Stimulated activated CD4-positive, alpha-beta T cell treated with anti-CD3 and anti-CD28 coated beads, Interleukin-1b, Interleukin-23, amount 100 ng/mL, for 4 hours (primary cell): ENCODE measurements at places on chromosomes 11 and 22.

DNA sequence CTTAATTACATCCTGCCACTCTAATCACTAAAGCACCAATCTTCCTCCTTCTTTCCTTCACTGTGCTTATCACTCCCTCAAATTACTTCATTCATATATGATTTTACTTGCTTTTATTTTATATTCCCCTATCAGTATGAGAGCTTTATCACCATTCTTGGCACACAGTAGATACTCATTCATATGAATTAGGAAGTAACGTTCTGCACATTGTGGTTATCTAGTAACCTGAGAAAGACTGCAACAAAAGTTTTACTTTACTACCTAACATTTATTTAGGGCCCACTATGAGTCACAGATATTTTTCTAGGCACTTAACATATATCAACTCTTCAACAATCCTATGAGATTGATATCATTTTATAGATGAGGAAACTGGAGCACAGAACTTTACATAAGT, 1559.9 kb upstream of the TENM4 start:
- no peak for DNase-seq

- DNase-seq = no peak
Measured at GRCh38 chr11:63884196-63884932, 32.6 kb downstream of the RCOR2 start.

DNA sequence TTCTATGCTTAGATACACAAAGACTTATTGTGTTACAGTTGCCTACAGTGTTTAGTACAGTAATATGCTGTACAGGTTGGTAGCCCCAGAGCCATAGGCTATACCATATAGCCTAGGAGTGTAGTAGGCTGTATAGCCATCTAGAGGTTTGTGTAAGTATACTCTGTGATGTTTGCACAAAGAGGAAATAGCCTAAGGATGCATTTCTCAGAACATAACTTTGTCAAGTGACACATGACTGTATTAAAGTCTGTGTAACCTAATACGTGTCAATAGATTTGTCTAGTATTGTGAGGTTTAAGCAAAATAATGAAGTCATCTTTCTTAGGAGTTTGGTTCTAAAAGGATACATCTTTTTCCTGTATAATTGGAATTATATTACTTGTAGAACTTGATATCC, 5.5 kb downstream of the ZC3H12C start:
- no peak for DNase-seq

GRCh38 chr11:17353821-17354600, 2.4 kb downstream of the NCR3LG1 start:
- DNase-seq = no peak

DNA sequence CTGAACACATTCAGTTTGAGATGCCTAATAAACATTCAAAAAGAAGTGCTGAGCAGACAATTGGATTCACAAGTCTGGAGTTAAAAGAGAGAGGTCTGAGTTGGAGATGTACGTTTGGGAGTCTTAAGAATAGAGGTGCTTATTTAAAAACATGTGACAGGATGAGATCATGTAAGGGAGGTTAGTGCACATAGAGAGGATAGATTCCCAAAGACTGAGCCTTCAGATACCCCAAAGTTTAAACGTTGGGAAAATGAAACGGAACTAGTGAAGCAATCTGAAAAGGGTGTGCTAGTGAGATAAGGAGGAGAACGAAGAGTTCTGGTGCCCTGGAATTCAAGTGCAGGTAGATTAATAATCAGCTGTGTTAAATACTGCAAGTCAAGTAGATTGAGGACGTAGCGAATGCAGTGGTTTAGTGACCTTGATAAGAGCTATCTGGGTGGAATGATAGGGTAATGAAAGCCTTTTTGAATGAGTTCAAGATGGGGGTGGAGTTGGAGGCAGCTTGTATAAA, 63.7 kb downstream of the HIPK3 start:
- no peak for DNase-seq

DNA sequence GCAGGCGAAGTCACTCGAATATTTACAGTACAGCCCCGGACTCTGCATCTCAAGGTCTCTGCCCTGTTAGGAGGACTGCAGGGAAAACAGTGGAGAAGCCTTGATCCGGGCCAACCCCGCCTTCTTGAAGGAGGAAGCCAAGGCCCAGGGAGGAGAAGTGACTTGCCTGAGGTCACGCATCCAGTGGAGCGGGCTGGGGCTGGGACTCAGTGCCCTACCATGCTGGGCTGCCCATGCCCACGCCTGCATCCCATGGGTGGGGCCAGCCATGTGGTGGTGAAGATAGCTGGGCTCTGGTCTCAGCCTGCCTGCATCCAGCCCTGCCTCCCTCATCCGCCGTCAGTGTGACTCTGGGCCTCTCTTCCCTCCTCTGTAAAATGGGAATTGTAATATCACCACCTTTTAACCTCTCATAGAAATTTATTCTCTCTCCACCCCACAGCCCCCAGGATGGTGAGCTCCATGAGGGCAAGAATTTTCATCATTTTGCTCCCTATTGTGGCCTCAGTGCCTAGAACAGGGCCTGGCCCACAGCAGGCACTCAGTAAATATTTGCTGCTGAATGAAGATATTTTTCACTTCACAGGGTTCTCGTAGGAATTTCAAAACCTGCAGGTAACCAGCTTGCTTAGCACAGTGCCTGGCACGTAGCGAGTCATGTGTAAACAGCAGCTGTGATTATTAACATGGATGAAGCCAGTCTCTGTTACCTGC, 57.3 kb downstream of the OTOG start:
- no peak for DNase-seq

DNA sequence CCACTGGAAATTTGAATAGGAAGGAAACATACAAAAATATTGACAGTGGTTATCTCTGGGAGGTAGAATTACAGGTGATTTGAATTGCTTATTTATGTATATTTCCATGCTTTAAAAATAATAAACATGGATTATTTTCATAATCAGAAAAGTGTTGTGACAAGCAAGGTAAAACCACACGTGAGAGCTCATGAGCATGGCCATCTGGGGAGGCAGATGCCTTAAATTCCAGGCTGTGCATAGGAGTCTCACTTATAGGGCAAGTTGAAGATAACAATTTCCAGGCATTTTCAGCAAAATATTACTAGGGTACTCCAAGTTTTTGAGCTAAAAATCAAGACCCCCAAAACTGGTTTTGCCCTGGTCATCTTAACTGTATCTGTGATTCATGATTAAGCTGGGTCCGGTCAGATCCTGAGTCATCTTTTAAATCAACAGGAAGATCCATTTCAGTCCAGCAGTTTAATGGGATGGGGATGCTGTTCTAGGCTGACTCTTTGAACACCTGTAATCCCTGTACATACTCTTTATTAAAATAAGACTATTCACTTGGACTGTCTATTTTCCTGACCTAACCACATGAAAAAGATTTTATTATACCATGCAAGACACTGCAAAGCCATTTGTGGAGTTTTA, 115.8 kb upstream of the NARS2 start:
- no peak for DNase-seq

- no peak for DNase-seq
Measured at GRCh38 chr11:105468154-105468553, 141.7 kb upstream of the GRIA4 start.

GRCh38 chr11:102783016-102783415, 2.6 kb upstream of the MMP10 start:
- no peak for DNase-seq

- DNase-seq = no peak
Measured at GRCh38 chr11:108901359-108901758, 236.5 kb downstream of the DDX10 start.

DNA sequence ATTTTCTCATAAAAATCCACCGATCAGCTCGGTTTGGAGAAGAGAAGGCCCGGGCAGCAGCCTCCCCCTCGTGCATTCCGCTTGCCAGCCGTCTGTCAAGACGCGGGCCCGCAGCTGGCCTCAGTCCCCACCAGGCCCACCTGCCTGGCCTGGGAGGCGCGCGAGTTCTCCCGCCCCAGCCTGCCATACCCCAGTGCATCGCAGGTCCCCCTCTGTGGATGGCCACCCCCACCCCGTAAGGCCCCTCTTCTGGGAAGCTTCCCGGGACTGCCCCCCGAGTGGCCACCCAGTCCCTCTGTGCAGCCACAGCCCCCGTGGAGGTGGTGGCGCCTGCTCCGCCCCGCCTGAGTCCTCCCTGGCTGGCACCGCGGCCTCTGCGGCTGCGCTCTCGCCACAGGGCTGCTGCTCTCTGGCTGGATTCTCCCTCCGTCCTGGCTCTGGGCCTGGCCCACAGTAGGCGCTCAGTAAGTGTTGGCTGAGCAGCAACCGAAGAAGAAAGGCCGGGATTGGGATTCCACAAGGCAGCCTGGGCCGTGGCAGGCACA, 74.0 kb upstream of the TCF20 start:
- DNase-seq = no peak

- DNase-seq = no peak
Measured at GRCh38 chr11:45259592-45259991, 26.5 kb downstream of the SYT13 start.

GRCh38 chr11:30045921-30046577, 29.2 kb upstream of the KCNA4 start:
- DNase-seq = no peak

DNA sequence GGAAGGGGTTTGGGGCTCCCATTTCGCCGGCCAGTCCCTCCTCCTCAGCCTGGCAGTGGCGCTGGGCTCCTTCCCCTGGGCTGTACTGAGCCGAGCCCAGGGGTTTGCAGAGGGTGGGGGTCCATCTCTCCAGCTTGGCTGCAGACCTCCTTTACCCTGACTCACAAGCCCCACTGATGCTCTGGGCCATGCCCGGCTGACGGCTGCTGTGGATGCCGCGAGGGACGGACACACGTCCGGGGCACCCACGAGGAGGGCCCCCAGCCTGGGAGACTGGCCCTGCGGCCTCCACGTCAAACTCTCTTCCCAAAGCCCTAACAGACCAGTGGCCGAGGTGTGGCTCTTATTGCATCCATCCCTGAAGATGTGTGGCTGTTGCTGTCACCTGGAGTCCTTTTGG, 14.1 kb downstream of the PMM1 start:
- no peak for DNase-seq

- DNase-seq = no peak
Measured at GRCh38 chr11:133388975-133389568, 143.2 kb downstream of the OPCML start.

DNA sequence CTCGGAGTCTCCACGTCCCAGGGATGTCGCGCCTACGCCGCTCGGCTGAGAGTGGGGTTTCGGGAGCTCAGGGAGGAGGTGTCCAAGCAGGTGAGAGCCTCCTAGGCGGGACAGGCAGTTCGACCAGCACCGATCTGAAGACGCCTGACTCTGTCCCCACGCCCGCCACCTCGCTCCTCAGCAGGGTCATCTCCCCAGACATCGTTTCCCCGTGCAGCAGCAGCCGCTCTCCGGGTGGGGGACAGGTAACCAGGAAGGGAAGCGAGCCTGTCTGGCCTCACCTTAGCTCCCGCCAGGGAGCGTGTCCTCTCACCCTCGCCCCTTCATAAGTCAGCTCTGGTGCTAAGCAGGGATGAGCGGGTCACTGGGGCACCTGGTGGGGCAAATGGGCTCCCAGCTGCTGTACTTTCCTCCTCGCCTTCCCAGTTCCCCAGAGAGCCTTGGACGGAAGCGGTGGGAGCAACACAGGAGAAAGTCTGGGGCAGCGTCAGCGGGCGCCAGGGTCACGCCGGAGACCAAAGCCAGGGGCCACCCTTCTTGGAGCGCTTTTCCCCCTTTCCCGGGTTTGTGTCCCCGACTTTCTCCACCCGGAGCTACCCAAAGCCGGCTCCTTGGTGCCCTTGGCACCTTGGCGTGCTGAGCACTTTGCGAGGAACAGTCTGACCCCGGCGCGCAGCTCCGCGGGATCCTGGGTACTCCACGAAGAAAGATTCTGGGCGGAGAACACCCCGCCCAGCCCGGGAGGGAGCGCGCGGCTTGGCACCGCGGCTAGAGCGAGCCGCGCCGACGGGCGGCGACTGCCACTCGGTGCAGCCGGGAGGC, 1.6 kb downstream of the SPON1 start:
- no peak for DNase-seq

GRCh38 chr11:6640985-6641701, 14.5 kb downstream of the DCHS1 start:
- no peak for DNase-seq

DNA sequence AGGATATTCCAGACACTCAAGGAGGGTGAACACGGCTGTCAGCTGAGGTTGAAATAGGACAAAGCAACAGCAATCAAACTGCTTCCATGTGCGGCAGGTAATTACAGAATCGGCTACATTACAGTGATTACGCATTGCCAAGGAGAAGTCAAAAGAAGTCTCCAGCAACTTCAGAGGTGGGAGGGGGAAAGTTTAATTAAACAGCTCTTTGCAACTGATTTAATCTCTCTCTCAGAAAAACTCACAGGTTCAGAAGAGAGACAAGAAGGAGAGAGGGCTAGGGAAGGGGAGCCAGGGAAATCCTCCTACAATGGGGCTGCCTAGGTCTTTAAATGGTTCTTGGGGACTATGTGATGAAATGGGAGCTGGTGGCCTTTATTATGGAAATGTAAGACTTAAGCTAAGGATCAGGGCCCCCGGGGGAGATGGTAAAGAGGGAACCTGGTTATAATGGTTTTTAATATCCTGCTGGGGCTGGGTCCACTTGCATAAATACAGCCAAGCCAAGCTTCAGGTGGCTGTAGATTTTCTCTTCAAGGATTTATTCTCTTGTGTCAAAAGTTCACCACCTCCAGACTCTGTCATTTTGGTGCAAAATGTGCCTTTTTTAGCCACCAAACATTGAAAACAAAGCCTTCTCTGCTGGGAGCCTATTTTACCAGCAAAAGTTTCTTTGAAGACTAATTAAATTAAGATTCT, 354.7 kb upstream of the NARS2 start:
- DNase-seq = no peak

- DNase-seq = no peak
Measured at GRCh38 chr11:113506893-113507292, 31.7 kb upstream of the DRD2 start.

- DNase-seq = no peak
Measured at GRCh38 chr22:31652911-31653684, 8.9 kb downstream of the PISD start.

DNA sequence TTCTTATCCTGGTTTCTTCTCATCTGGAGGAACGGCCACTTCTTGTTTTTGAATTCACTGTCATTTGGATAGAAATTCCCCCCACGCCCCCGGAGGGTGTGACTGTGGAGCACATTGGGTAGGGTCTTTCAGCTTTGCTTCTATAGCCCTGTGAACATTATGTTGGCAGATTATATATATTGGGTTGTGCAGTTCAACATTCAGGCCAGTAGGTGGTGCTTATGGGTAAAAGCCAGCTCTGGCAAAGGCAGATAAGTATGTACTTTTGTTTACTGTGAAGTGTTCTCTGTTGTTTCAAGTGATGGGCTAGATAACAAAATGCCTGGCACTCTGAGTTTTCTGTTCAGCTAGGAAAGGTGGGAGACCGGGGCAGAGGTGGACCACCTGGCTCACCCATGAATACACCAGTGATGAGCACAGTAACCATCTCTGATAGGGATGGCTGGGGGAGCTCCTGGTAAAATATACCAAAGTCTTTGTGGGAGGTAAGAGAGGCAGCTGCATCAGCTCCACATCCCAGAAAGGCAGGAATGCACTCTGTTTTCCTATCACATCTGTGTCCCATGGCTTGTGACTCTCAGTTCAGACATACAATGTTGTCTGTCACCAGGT, 1348.2 kb upstream of the RAG2 start:
- no peak for DNase-seq

DNA sequence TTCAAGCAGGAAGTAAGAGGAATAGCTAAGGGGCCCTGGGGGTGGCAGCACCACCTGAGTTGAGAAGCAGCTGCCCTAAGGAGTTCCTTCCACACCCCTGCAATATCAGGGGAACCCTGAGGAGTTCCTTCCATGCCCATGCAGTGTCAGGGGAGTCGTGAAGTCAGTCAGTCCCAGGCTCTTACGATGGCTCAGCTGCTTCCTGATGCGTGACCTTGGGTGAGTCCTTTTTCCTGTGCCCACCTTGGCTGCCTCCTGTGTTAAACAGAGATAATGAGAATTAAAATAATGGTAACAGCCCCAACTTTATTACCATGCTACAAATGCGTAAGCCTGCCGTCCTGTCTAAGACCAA, 181.1 kb downstream of the MIAT start:
- DNase-seq = no peak
